ENCODE measurements at places on chromosomes 2 and 18.

GRCh38 chr18:57561728-57562423, 24.6 kb downstream of the FECH start:
- peak; percentile 61 for DNase-seq

- no peak for DNase-seq
Measured at GRCh38 chr2:44254023-44254422, 21.3 kb upstream of the SLC3A1 start.

GRCh38 chr2:29273004-29273684, 157.9 kb downstream of the CLIP4 start:
- no peak for DNase-seq

DNA sequence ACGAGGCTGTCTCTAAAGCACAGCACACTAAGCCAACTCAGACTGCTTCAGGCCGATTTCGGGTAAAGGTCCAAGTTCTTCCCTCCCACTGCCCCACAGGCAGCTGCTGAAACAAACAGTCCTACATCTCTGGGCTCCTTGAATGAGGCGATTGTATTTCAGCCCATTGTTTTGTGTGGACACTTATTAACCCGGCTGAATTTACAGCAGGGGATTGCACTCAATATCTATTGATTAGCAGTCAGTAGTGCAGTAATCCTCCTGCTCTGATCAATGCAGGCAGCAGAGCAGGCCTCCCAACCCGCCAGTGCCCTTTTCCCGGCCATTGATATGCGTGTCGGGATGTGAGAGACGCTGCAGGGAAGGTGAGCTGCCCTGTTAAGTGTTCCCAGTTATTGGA, 330.1 kb downstream of the CMPK2 start:
- DNase-seq, result no peak

DNA sequence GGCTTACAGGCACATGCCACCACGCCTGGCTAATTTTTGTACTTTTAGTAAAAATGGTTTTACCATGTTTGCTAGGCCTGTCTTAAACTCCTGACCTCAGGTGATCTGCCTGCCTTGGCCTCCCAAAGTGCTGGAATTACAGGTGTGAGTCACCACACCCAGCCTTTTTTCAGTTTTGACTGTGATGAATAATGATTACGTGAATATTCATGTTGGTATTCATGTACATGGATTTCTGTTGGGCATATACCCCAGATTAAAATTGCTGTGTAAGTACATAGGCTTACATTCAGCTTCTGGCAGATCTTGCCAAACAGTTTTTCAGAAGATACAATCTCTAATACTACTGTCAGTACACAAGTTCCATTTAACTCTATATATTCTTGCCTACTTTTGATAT, 20.9 kb downstream of the SLC39A10 start:
- no peak for DNase-seq

GRCh38 chr2:85607268-85608215, 4.3 kb downstream of the C2orf68 start:
- DNase-seq, result no peak

DNA sequence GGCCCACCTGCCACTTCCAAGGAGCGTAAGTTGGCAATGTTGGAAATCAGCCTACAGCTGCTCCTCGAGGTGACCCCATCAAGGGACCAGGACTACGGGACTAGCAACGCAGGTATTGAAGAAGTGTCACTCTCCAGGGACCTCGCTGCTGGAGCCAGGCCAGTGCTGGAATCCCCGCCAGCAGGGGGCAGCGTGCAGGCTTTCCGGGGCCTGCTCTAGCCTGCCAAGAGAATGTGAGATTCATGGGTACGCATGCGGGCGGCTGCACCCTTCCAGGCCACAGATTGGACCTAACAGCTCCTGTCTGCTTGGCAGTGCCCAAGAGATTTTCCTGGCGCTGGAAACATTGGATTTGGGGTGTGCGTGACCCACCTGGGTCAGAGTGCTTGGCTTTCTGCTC, 182.8 kb upstream of the RAB12 start:
- DNase-seq, result no peak
